Activated naive CD4-positive, alpha-beta T cell treated with anti-CD3 and anti-CD28 coated beads for 36 hours (primary cell): ENCODE measurements at places on chromosomes 11 and 22.

DNA sequence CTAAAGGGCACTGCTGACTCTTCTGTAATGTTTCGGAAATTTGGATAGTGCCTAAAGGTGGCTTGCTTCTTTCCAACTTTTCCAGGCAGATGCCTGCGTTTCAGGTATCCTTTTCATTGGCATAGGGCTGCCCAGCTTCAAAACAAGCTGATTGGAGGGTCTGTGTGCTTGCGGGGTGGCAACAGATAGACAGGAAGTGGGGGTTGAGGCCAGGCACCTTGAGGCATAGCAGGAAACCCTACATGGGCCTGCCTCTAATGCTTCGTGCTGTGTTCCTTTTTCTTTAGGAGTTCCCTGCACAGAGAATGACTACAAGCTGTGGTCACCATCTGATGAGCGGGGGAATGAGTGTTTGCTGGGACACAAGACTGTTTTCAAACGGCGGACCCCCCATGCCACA, 92.2 kb upstream of the SORL1-AS1 start:
- peak overlapping the region; percentile 66 for H3K27ac ChIP-seq
- H3K4me1 ChIP-seq, result peaks cover 58% of the 10 kb centered on the region
- H3K27me3 ChIP-seq, result no peaks in the 10 kb centered on the region
- peak; percentile 47 for DNase-seq
- H3K36me3 ChIP-seq, result peaks cover 24% of the 10 kb centered on the region
- no peak overlapping the region for H3K4me3 ChIP-seq

- H3K36me3 ChIP-seq, result peaks cover 37% of the 10 kb centered on the region
- no peaks in the 10 kb centered on the region for H3K27me3 ChIP-seq
- peaks cover 32% of the 10 kb centered on the region for H3K4me1 ChIP-seq
- H3K27ac ChIP-seq, result peak overlapping the region; percentile 96
- DNase-seq, result peak; percentile 82
Measured at GRCh38 chr22:36386900-36387708, 663 bp downstream of the MYH9 start.

- no peak overlapping the region for H3K4me3 ChIP-seq
- H3K4me1 ChIP-seq, result peaks cover 49% of the 10 kb centered on the region
- no peak overlapping the region for H3K27ac ChIP-seq
- no peaks in the 10 kb centered on the region for H3K27me3 ChIP-seq
- H3K36me3 ChIP-seq, result peaks cover 23% of the 10 kb centered on the region
Measured at GRCh38 chr11:119236490-119236889, 30.4 kb downstream of the CBL start.

- H3K36me3 ChIP-seq, result no peaks in the 10 kb centered on the region
- H3K4me3 ChIP-seq, result no peak overlapping the region
- DNase-seq, result no peak
- no peaks in the 10 kb centered on the region for H3K27me3 ChIP-seq
- H3K4me1 ChIP-seq, result no peaks in the 10 kb centered on the region
Measured at GRCh38 chr11:117734601-117735024, 62.4 kb downstream of the DSCAML1 start.

GRCh38 chr11:19727246-19727645, 14.6 kb downstream of the NAV2 start:
- peaks cover 23% of the 10 kb centered on the region for H3K4me1 ChIP-seq
- H3K36me3 ChIP-seq, result no peaks in the 10 kb centered on the region
- H3K27me3 ChIP-seq, result no peaks in the 10 kb centered on the region
- DNase-seq, result no peak
- H3K27ac ChIP-seq, result no peak overlapping the region
